ENCODE measurements at places on chromosomes 6 and 20. TPM values are rescaled to one million over a fixed set of nuclear protein-coding genes. Genes with fewer than 3 reads are reported as not detected.

DNA sequence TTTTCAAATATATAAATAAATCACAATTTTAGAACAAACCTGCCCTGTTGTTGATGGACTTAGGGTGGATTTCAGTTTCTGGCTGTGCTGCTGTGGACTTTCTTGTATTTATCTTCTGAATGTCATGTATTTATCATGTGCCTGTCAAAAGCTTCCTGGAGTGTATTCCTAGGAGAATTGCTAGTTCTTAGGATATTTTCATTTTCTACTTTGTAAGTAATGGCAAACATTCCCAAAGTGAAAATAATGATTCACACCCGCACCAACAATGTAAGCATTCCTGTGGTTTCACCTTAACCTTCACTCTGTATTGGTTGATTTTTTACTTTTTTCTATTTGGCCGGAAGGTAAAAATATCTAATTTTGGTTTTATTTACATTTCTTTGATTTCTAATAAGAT, 387.8 kb downstream of the SMOC2 start:
- peaks cover 9% of the 10 kb centered on the region for H3K27me3 ChIP-seq
- peaks cover 2% of the 10 kb centered on the region for H3K36me3 ChIP-seq
- no peak overlapping the region for H3K27ac ChIP-seq
- DNase-seq: no peak
- H3K4me3 ChIP-seq: no peak overlapping the region
- no peaks in the 10 kb centered on the region for H3K4me1 ChIP-seq

GRCh38 chr6:98498866-98499265, 335.5 kb upstream of the POU3F2 start:
- no peak overlapping the region for H3K4me3 ChIP-seq
- DNase-seq: no peak
- no peaks in the 10 kb centered on the region for H3K4me1 ChIP-seq

DNA sequence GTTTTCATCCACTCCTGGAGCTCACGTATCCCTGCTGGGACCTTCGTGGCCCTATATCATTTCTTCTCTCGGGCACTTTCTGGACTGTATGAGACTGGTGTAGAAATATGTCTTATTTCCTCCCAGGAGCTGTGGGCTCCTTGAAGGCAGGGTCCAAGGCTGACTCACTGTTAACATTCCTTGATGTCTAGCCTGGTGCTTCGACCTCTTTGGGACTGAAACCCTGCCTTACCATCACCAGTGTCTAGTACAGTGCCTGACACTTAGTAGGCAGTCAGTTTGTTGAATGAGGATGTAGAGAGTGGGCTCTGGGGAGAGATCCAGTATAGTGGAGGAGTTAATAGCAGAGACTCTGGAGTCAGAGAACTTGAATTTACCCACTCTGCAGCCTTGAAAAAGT, 23.6 kb downstream of the POFUT1 start:
- peaks cover 30% of the 10 kb centered on the region for H3K4me1 ChIP-seq
- peak overlapping the region; percentile 100 for H3K27ac ChIP-seq
- no peaks in the 10 kb centered on the region for H3K27me3 ChIP-seq
- H3K36me3 ChIP-seq: peaks cover 14% of the 10 kb centered on the region
- H3K4me3 ChIP-seq: peak overlapping the region; percentile 12

TAGAP gene
- 340 TPM for total RNA-seq
